IPS-NIHi11 (cell line): ENCODE measurements at places on chromosomes 1 and 21.

DNA sequence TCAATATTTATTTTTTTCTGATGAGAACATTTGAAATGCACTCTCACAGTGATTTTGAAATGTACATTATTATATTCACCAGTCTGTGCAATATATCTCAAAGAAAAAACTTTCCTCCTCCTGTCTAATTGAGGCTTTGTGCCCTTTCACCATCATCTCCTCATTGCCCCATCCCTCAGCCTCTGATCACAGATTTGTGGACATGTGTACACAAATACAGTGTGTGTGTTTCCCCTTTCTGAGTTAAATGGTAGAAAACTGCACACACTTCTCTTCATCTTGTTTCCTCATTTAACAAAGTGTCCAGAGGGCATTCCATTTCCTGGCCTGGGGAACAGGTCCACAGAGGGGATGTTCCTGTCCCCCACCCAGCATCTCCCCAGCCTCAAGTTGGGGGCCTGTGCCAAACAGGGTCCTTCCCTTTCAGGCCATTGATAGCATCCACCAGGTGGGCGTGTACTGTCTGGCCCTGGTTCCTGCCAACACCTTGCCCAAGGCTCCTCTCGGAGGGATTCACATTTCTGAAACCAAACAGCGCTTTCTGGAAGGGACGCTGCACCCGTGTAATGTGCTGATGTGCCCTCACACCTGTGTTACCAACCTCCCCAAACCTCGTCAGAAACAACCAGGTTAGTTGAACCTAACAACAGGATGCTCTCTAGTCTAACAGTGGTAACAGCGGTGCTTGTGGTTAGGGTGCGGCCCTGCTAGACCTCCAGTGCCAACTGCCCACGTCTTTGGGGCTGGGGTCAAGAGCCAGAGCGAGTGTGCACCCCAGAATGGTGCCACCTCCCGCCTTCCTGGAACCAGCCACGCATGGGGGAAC, 54.6 kb downstream of the S100B start:
- DNase-seq: no peak

DNA sequence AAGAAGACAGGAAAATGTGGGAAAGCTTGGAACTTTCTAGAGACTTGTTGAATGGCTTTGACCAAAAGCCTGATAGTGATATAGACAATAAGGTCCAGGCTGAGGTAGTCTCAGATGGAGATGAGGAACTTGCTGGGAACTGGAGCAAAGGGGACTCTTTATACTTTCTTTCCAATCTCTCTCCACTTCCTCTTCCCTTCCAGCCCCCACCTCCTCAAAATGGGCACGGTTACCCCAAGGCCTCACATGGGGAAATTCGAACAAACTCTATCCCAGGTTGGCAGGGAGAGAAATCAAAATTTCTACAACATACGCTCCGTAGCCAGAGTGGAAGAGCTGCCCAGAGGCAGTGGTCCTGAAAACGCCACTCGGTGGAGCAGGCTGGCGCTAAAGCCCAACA, 15.2 kb downstream of the PPT1 start:
- DNase-seq: no peak

GRCh38 chr1:203096566-203096965, 10.8 kb upstream of the MYOG start:
- DNase-seq: no peak

DNA sequence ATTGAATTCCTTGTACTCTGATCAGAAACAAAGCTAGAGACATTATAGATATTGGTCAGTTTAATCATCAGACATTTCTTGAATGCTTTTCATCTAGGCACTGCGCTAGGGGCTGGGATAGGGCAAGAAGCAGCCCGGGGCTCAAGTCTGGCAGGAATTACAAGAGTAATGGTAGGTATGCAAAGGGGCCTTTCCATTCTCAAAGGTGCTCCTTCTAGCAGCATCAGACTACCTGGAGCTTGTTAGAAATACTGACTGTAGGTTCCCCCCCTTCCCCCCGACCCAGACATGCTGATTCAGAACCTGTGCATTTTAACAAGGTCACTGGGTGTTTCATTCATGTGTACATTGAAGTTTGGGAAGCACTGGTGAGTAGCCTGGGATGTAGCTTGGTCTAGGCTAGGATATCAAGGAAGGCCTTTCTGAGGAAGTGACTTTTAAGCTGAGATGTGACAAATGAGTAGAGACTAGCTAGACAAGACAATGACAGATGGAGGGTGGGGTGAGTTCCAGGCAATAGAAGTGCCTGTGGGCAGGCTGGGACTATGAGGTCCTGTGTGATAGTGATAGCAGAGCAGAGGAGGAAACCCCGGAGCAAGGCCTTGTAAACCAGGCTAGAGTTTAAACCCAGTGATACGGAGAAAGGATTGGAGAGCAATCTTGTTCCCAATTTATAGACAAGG, 26.3 kb downstream of the NFASC start:
- no peak for DNase-seq

GRCh38 chr1:54229281-54229891, 29.4 kb downstream of the MRPL37 start:
- DNase-seq: no peak

DNA sequence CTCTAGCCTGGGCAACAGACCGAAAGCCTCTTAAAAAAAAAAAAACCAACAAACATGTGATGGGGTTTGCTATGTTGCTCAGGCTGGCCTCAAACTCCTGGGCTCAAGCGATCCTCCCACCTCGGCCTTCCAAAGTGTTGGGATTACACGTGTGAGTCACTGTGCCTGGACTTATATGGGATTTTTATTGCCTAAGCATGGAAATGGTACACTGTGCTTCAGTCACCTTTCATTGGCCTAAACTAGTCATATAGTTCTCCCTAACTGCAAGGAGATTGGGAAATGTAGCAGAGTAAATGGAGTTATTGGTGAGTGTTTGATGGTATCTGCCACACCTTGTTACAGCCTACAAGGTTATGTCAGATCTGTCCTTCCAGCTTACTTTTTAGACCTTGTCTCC, 17.2 kb upstream of the MEF2D start:
- DNase-seq: no peak

DNA sequence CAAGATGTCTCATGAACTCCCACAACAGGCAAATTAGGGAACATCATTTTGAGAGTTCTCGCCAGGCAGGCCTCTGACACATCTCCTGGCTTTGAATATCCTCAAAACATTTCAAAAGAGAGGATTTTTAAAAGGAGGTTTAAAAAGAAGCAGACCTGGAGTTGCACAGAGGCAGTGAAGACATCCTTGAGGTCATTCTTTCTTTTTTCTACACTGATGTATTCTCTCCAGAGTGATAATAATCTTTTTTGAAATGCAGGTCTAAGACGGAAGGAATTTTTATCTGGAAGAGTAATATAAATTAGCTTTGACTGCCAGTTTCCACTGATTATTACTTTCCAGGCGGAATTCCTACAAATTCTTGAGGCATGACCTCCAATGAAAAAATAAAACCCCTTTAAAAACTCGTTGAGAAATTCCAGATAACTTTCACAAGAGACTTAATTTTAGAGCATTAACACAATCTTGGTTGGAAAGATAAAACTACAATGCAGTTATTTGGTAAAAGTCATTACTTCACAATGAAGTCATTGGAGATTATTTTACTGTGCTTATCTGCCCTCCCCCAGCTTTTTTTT, 125.0 kb downstream of the LYPLAL1 start:
- no peak for DNase-seq

DNA sequence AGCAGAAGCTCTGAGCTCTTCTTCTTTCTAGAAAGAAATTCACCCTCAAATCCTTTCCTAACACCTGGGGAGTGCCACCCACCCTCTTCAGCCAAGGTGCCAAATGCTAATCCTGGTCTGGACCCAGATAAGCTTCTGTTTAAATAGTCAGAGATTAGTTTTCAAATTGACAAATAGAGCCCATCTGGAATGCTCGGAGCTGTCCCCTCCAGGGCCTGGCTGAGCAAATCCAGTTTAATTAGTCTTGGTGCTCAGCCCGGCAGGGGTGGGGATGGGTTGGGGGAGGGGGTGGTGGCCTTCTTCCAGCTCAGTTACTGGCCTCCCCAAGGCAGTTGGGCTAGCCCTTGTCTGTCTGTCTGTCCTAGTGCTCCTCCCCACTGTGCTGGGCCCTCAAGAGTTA, 269.5 kb downstream of the GRIK3 start:
- no peak for DNase-seq

DNA sequence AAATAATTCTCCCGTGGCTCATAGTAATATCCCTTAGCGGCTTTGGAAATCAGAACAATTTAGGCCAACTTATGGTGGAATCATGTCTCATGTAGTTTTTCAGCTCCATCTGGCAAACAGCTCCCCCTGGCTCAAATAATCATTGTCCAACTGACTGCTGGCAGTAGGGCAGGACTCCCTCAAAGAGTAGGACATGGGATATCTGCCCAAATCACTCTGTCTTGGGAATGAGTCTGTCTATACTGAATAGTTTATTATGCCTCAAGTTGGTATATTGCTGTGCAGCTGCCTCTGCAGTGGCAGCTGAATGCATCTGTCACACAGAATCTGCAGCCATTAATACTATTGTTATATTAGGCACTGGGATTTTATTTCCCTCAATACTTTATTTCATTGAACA, 255.7 kb downstream of the COL11A1 start:
- no peak for DNase-seq

GRCh38 chr1:215569986-215570824, 3.1 kb downstream of the KCTD3 start:
- no peak for DNase-seq

GRCh38 chr1:214857716-214858115, 224.8 kb upstream of the KCNK2 start:
- no peak for DNase-seq

- DNase-seq: no peak
Observed at GRCh38 chr1:95126846-95127245, 9.7 kb downstream of the TLCD4 start.

GRCh38 chr1:47558601-47559593, 121.1 kb downstream of the FOXD2 start:
- DNase-seq: no peak

DNA sequence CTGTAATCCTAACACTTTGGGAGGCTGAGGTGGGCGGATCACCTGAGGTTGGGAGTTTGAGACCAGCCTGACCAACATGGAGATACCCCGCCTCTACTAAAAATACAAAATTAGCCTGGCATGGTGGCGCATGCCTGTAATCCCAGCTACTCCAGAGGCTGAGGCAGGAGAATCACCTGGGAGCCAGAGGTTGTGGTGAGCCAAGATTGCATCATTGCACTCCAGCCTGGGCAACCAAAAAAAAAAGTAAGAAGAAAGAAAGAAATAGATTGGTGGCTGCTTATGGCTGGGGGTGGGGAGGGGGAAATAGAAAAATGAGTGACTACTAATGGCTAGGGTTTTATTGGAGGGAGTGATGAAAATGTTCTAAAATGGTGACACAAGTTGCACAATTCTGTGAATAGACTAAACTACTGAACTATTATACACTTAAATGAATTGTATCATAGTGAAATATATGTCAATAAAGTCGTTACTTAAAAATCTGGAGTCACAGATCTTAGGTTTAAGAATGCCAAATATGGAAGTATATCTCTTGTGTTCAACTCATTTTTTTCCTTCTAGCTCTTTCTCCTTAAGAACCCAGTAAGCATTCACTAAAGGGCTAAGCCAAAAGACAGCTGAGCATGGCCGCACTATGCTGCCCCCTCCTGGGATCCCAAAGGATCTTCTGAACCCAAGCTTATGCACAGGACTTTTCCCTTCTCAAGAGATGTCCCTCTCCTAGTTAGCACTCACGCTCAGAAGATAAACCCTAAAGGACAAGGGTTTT, 3.2 kb upstream of the NPL start:
- DNase-seq: peak; percentile 65

DNA sequence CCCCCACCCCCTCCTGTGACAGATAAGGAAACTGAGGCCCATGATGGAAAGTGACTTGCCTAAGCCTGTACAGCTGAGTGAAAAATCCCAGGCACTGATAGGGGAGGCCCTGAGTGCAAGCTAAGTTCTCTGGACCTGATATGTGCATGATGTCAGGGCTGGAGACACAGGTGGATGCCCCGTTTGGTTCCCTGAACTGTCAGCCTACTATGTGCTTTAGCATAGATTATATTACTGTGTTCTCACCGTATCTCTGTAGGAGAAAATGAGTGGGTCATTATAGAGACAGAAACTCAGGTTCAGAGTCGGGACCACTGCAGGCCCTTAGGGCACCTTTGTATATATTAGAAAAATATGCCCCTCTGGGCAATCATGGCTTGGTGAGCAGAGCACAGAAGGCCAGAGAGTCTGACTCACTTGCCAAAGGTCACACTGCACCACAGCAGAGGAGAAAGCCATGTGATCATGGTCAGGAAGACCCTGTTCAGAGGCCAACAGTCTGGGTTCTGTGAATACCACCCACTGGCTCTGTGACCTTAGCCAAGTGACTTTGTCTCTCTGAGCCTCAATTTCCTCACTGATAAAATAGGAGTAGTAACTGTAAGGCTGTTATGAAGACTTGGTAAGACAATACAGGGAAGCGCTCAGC, 145.8 kb upstream of the WNT4 start:
- DNase-seq: no peak

DNA sequence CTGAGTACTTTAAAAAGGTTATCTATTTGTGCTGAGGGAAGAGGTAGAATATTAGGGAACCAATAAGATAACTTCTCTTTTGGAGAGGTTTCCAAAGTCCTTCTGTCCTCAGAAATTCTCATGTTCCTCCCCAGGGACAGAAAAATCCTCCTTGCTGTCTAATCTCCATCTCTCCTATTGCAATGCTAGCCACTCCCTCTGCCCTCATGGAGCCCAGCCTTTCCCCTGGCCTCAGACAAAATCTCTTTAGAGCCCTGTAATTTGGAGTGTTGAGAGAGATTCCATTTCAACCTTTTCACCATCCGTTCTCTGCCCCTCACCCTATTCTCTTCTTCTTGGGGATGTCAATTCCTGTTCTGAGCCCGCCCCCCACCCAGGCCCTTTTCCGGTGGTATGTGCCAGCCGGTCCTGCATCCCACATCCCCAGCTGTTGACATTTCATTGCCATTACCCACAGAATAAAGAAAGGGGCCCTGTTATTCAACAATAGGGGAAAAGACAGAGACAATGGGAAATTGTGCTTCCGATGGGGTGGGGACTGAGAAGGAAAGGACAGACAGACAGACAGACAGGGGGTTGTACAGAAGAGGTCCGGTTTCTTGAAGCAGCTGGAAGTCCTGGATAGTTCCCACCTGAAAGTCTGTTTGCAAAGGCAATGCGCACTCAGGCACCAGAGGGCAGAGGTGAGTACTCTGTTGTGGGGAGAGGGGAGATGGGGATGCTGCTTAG, at the start of gene HAPLN2:
TSS of gene HAPLN2 (plus strand) at position 563 of the 729 bp plus-strand sequence. CDS start 4,076 bp downstream, outside the sequence.
- DNase-seq: peak; percentile 65

GRCh38 chr1:237043846-237044636, 2.1 kb downstream of the RYR2 start:
- no peak for DNase-seq

- no peak for DNase-seq
Observed at GRCh38 chr1:96723377-96723776, 1.8 kb downstream of the PTBP2 start.

- DNase-seq: no peak
Observed at GRCh38 chr1:40905061-40905460, 42.9 kb upstream of the CITED4 start.

DNA sequence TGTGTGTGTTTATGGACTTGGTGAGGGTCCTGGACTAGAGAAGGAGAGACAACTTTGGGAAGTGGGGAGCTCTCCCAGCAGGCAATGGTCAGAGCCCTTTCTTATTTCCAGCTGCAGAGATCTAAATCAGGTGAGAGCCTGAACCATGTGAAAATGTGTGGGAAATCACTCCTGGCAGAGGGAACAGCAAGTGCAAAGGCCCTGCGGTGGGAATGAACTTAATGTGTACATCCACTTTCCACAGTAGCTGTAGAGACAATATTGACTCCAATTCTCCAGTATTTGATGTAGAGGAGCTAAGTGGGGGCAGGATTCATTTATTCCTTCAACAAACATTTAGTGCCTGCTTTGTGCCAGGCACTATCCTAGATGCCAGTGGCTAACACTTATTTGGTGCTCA, 14.7 kb upstream of the POU3F1 start:
- DNase-seq: no peak
